Uterus (tissue), 4 donors: ENCODE measurements at places on chromosomes 12 and 14. TPM values are rescaled to one million over a fixed set of nuclear protein-coding genes. Genes with fewer than 3 reads are reported as not detected.

DNA sequence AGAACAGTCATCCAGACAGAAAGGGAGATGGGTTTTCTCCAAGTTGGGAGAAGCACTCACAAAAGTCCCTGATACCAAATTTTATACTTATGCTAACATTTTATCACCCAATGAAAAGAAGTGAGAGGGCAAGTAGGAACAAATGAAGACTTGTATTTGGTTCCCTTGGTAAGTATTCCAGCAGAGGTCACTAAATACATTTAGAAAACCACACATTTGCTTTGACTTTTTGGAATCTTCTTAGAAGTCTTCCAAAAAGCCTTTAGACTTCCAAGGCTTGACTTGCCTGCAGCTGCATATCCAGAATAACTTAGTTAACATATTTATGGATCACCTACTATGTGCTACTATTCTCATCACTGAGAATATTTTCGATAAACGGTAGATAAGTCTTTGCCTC lies 3.1 kb upstream of the GYS2 start:
- DNase-seq = no peak

GRCh38 chr14:101394374-101394773 lies 166.9 kb upstream of the DIO3 start:
- no peak for DNase-seq

GRCh38 chr12:121005346-121005815 lies 10.9 kb downstream of the C12orf43 start:
- DNase-seq = no peak

DNA sequence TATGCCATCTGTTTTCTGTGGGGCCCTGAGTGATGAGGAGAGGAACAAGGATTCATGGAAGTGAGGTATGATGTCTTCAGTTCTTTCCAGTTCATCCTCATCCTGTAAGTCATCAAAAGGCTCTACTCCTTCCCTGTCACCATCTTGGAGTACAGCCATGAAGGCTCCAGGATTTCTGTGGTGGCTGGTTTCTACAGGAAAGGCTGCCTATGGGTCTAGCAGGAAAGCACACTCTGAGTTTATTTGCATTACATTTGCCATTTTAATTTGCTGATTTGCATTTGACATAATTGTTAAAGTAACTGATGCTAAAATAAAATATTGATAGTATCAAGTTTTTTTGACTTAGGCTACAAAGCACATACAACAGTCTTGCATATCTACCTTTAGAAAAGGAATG lies 11.2 kb downstream of the TTC6 start:
- DNase-seq = no peak

DNA sequence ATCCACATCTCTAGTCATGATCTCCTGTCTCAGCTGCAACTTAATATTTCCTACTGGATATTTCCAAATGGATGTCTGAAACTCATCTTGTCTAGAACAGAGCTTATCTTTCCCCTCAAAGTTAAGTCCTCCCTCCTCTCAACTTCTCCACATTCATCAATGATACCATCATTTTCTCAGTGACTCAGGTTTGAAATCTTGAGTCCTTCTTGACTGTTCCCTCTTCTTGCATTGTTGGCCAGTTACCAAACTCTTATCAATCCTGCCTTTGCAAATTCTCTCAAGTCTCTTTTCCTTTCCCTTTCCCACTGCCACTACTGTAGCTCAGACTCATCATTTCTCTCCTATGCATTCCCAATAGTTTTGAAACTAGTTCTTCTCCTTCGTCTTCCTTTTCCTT lies 14.3 kb upstream of the CHURC1 start:
- DNase-seq = no peak

The KCNA5 gene
- total RNA-seq = 0.51 TPM

The FGF23 gene
- not detected for total RNA-seq

The AQP2 gene
- total RNA-seq = not detected

The LRRC23 gene
- total RNA-seq = 0.29 TPM
